ENCODE measurements at places on chromosomes 1 and 21.
A peak's percentile ranks its signal among the peaks of the same experiment; 100 is the strongest.

- DNase-seq: no peak
These were observed 13.1 kb upstream of the DUSP12 start for GRCh38 chr1:161736335-161736969.

- DNase-seq: no peak
These were observed 98.6 kb upstream of the ZNF644 start for GRCh38 chr1:91120421-91120820.

GRCh38 chr1:58162952-58163550, 383.5 kb downstream of the OMA1 start:
- DNase-seq: no peak

GRCh38 chr1:107963601-107964335, 1.2 kb downstream of the VAV3 start:
- DNase-seq: no peak

GRCh38 chr1:153662269-153662668, 3.8 kb downstream of the SNAPIN start:
- no peak for DNase-seq

GRCh38 chr1:26029864-26030481, 8.4 kb downstream of the EXTL1 start:
- no peak for DNase-seq

- no peak for DNase-seq
These were observed 84.1 kb downstream of the PGBD5 start for GRCh38 chr1:230342019-230342418.

- no peak for DNase-seq
These were observed 66.9 kb upstream of the NEK2 start for GRCh38 chr1:211742272-211742671.

DNA sequence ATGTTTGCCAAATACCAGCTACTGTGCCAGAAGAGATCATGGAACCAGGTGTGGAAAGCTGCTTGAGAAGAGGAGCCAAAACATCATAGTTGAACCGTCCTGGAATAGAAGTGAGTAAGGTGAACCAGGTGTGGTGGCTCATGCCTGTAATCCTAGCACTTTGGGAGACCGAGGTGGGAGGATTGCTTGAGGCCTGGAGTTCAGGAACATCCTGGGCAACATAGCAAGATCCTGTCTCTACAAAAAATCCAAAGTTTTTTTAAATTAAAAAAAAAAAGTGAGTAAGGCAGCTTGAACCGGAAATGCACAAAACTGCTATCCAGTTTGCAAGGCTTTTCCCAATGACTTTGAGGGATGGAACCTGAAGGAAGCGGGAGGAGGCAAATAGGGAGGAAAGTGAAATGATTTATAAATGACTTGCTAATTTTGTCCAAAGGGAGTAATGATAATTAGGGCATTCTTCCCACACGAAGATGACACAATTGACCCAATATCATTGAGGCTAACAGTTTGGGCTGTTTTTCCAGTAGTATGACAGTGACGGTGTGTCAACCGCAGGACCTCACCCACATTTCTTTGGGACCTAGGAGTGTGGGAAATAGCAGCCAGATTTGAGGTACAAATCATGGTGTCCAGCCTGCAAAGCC, 1.5 kb upstream of the CNN3 start:
- DNase-seq: no peak

GRCh38 chr1:162984699-162985098, 84.5 kb upstream of the RGS4 start:
- no peak for DNase-seq

- no peak for DNase-seq
These were observed 666 bp downstream of the CSF3R start for GRCh38 chr1:36481771-36482723.

GRCh38 chr1:239882967-239883366, 208.7 kb upstream of the FMN2 start:
- DNase-seq: no peak

DNA sequence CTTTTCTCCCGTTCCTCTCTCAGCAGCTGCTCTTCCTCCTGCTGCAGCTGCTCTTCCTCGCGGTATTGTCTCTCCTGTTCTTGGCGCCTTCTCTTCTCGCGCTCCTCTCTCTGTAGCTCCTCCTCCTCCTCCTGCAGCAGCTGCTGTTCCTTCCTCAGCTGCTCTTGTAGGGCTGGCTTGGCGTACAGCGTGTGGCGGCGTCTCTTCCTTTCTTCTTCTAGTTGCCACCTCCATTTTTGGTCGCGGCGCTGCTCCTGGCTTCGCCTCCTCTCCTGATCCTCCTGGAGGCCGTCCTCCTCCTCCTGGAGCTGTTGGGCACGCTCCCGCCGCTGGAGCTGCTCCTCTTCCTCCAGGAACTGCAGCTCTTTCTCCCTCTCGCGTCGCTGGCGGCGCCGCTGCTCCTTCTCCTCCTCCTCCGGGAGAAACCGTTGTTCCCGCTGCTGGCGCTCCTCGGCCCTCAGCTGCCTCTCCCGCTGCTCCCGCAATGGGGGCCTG, 4.8 kb downstream of the TCHH start:
- DNase-seq: peak; percentile 81

GRCh38 chr1:178172939-178173338, 79.0 kb downstream of the RASAL2 start:
- no peak for DNase-seq

DNA sequence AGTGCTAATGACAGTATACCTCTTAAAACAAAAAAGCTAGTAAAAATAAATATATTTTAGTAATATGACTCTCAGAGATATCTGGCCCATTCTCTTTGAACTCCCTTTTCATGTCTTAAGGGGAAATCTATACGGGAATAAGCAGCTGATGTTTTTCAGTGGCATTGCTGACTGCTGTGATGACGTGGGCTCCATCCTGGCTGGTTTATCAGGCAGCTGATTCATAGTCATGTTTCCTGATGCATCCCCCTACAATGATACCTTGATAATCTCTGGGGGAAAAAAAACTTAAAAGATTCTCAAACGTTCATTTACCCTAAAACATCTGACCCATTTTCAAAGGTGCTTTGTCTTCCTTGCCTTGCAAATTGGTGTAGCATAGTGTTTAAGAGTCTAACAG, 53.8 kb downstream of the ABCA4 start:
- DNase-seq: no peak

DNA sequence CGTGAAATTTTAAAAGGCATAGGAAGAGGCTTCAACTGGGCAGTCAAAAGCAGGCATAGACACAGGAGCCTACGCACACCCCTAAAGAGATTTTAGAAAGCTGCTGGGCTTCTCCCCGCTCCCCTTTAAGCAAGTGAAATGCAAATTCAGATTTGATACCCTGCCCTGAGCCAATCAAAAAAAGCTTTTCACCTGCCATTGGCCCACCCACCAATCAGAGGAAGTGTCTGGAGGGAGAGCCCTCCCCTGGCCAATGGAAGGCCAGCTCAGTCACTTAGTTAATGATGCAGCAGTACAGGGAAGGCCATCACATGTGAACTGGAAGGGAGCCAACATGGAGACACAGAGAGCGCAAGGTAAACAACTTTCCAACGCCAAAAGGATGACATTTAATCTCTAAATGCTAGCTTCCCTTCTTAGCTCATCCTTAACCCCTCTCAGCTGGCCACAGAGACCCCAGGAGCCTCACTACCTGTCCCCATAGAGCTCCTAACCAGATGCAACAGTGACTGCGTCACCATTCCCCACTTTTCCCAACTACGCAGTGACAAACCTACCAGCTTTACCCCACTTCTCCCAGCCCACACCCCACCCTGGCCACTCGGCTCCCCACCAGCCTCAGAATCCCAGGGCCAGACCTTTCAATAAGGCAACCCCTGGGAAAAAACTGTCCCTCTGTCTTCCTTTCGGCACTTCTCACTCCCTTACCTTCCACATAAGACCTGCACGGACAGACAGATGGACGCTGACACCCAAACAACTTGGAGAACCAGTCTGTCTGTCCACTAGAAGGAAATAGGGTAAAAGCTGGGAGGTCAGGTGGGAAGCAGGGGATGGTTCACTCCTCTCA, 71.0 kb downstream of the CD46 start:
- DNase-seq: no peak

GRCh38 chr1:61338899-61339298, 256.5 kb downstream of the NFIA start:
- no peak for DNase-seq

DNA sequence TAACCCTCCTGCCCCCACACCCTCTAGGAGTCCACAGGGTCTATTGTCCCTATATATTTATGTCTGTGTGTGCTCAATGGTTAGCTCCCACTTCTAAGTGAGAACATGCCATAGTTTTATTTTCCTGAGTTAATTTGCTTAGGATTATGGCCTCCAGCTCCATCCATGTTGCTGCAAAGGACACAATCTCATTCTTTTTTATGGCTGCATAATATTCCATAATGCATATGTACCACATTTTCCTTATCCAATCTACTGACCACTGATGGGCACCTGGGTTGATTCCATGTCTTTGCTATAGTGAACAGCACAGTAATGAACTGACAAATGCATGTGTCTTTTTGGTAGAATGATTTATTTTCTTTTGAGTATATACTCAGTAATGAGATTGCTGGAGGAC, 13.3 kb upstream of the FHAD1 start:
- DNase-seq: no peak

GRCh38 chr1:19375631-19376400, 63.7 kb downstream of the SLC66A1 start:
- DNase-seq: no peak

GRCh38 chr1:118243269-118243668, 58.2 kb upstream of the SPAG17 start:
- no peak for DNase-seq

GRCh38 chr1:91872000-91872399, 14.0 kb downstream of the TGFBR3 start:
- DNase-seq: no peak

GRCh38 chr1:53137729-53138128, 4.7 kb downstream of the SLC1A7 start:
- DNase-seq: no peak

DNA sequence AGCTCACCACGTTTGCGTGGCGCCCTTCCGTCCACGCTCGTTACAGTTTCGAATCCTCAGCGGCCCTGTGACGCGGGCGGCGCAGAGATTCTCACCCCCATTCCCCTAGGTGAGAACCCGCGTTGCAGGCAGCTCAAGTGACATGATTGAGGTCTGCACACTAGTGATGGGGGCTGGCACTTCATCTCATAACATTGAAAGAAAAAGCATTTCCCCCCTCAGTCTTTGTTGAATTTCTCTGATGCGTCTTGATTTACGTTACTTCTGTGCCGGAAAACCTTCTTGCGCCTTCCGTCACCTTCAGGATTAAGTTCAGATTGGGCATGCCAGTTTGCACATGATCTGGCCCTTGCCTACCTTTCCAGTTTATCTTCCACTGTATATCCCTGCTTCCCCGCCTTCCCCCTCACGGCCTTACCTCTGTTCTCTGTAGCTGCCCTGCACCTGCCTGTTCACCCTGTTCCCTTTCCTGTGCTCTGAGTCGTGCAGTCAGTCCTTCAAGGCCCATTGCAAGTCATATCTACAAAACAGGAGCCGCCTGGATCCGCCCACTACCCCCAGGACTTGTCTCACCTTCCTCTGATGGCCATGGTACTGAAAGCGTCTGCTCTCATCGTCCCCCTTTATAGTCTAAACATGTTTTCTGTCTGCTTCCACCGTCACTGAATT, 1.1 kb downstream of the CTPS1 start:
- no peak for DNase-seq

DNA sequence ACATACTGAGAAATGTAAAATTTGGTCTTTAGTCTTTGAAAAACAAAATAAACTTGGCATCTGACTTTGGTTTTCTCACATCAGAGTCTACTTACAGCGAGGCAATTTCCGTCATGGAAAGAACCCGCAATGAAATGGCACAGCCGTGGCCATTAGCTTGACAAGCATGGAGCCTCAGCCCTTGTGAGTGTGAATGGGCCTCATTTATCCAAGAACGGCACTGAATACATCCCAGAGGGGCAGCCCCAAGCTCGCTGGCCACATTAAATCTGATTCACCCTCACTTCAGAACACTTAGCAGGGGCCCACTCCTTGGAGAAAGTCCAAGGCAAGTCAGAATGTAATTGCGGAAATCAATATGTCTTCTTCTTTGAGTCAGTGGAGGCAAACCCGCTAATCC, 64.8 kb downstream of the ERG start:
- DNase-seq: no peak

DNA sequence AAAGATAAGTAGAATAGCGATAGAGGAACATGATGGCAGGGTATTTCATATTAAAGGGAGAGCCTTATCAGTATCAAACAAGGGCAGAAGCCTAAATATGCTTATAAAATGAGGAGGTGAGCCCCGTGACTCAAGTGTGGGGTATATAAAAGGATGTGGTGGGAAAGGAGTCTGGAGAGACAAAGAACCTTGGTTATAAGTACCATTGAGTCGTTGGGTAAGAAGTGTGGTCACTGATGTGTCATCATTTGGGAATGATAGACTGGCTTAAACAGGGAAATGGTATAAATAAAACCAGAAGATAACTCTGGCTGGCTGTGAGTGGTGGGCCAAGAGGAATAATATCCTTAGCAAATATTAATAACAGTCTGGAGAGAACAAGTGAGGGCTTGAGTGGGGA, 10.9 kb upstream of the CD5L start:
- no peak for DNase-seq

DNA sequence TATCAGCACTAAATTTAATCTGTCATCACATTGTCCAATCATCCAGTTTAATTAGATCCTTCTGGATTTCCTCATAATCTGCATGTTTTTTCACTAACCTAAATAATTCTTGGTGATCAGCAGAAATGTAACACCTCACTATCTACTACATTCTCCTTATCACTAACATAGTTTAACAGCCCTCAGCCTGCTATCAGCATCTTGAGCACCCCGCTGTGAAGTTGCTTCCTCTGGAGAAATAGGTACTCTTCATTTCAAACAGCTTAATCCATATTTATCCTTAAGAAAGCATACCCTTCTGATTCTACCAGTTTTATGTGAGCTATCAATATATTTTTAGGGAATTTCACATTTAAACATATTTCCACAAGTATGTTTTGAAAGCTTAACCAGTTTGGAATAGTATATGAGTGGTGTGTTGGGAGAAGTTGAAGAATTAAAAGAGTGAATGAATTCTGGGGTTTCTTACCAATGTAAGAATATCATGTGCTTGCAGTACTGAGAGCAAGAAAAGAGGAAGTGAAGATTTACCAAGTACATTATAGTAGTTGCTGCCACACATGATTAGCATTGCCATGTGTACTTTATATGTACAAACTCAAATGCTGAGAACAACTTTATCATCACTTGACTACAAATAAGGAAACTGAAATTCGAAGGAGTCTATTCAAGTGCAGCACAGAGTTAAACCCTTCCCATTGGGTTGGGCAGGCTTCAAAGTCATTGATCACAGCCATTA, 771.1 kb upstream of the ADGRL4 start:
- no peak for DNase-seq

DNA sequence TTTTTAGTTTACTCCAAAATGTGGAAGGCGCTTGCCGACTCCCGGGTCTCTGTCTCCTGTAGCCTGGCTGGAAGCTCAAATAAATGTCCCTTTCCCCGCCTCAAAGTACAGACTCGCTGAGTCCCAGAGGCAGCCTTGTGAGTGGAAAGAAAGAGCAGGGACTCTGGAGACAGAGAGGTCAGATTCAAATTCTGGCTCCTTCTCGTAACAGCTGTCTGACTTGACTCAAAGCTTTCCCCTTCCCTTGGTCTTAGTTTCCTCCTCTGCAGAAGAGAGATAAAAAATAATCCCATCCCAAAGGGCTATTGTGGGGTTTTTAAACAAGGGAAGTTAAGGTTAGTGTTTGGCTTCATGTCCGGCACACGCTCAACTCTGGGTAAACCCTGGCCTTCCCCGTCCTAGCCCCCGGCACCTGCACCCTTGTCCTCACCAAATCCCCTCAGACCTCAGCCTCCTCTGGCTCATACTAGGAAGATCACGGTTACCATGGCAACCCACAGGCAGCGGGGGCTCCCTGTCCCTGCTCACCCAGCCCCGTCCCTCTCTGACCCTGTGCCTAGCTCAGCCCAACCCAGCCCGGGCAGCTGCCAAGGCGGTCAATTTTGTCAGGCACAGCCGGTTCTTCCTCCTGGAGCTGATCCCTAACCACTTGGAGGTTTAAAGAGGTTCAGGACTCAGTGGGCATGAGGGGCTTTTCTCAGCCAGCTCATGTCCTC, 49.2 kb upstream of the IGSF21 start:
- DNase-seq: no peak

Measured in osteocyte (in vitro differentiated cells).